Endothelial cell of umbilical vein (primary cell): ENCODE measurements at places on chromosomes 3 and 15. TPM values are rescaled to one million over a fixed set of nuclear protein-coding genes. Genes with fewer than 3 reads are reported as not detected.

The CCR3 gene
- total RNA-seq, result not detected in 2 replicates

The CHCHD4 gene
- total RNA-seq, result 12.4 and 13.6 TPM in 2 replicates

The CLSTN2 gene
- total RNA-seq, result 0.38 TPM in 1 of 2 replicates, not detected in the other

The ECE2 gene
- total RNA-seq, result not detected in 2 replicates

The GOLGA6L4 gene
- 5.3 and 7.5 TPM in 2 replicates for total RNA-seq

The GPR156 gene
- total RNA-seq, result 0.25 and 0.27 TPM in 2 replicates

The ASB14 gene
- not detected in 2 replicates for total RNA-seq
